ENCODE measurements at places on chromosomes 16 and 17.

- H3K27me3 ChIP-seq, result no peaks in the 10 kb centered on the region
- peak overlapping the region; percentile 84 for H3K27ac ChIP-seq
- no peaks in the 10 kb centered on the region for H3K36me3 ChIP-seq
- no peak for DNase-seq
These were observed 632 bp downstream of the CYBC1 start for GRCh38 chr17:82449883-82450356.

- H3K27me3 ChIP-seq, result no peaks in the 10 kb centered on the region
- no peaks in the 10 kb centered on the region for H3K36me3 ChIP-seq
- H3K4me3 ChIP-seq, result no peak overlapping the region
- no peak for DNase-seq
- H3K27ac ChIP-seq, result no peak overlapping the region
- H3K4me1 ChIP-seq, result no peaks in the 10 kb centered on the region
These were observed 20.4 kb downstream of the ADGRG5 start for GRCh38 chr16:57562669-57563486.

GRCh38 chr16:796296-797119 lies 4.0 kb downstream of the GNG13 start:
- H3K4me3 ChIP-seq, result no peak overlapping the region
- H3K27ac ChIP-seq, result no peak overlapping the region
- DNase-seq, result no peak

DNA sequence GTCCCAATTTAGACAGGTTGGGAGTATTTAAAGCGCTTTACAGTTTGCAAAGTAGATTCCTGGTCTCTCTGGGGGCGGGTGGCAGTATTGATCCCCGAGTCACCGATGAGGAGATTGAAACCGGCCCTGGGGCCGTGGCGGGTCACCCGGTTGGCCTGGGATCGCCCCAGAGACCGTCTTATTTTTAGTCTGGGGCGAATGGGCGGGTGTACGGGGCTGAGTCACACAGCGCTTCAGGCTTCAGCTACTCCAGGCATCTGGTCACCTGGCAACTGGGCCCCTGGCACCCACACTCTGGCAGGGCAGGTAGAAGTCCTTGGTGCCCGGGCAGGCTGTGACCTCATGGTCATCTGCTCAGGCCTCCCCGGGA lies 669 bp downstream of the MIEF2 start:
- peaks cover 11% of the 10 kb centered on the region for H3K36me3 ChIP-seq
- H3K27ac ChIP-seq, result peak overlapping the region; percentile 95
- H3K27me3 ChIP-seq, result no peaks in the 10 kb centered on the region

- peak; percentile 54 for DNase-seq
- H3K36me3 ChIP-seq, result peaks cover 8% of the 10 kb centered on the region
- no peaks in the 10 kb centered on the region for H3K27me3 ChIP-seq
- H3K4me1 ChIP-seq, result peaks cover 7% of the 10 kb centered on the region
- H3K4me3 ChIP-seq, result no peak overlapping the region
These were observed 19.6 kb downstream of the COG7 start for GRCh38 chr16:23433261-23433920.

DNA sequence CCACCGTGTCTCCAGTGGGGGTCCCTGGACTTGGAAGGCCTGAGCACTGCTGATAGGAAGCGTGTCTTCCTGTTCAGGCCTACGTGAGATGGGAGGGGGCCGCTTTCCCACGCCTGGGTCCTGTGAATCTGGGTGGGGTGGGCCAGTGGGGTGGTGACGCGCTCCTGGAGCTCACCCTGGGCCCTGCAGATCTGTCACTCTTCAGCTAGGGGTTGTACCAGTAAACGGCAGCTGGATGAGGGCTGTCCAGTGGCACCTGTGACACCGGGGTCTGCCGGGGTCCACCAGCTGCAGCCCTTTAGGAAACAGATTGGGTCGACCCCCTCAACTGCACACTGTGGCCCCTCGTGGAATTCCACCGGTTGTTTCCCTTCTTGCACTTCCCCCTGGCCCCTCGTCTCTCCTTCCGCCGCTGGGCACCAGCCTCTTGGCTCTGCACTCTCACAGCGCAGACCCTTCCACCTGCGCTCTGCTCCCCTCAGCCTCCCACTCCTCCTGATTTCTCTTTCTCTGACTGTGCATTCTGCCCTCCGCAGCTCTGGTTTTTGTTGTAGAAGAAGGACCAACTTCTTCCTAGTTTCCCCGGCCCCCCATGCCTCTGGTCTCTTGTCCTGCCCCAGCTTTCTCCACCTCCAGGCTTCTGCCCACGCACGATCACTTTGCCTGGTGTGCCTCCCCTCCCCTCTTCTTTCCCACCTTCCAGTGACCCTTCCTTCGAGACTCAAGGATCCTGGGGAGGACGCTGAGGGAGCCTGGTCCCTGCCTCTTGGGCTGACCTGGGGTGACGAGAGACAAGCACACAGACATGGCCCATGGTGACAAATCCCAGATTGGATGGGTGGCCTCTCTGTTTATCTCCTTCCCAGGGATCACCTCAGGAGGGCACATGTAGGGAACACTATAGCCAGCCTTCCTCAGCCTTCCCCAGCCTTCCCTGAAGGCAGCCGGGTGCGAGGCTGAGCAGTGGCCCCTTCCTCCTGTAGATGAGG lies 4.8 kb downstream of the MRC2 start:
- no peaks in the 10 kb centered on the region for H3K27me3 ChIP-seq
- no peaks in the 10 kb centered on the region for H3K36me3 ChIP-seq
- DNase-seq, result no peak
- no peaks in the 10 kb centered on the region for H3K4me1 ChIP-seq
- no peak overlapping the region for H3K27ac ChIP-seq

DNA sequence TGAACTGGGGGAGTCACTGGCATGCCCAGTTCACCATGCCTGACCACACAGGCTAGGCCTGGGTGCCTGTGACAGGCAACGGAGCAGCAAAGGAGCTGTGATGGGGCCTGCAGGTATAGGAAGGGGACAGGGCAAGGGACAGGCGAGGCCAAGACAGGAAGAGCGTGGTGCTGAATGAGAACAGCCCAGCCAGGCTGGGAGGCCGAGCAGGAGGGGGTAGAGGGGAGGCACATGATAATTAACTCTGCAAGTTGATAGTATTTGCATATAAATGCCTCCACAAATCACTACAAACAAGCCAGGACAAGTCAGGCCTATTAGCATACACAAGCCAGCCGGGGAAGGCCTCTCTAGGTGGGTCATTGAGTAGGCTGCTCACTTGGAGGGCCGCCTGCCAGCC lies 7.8 kb downstream of the ZFHX3 start:
- peaks cover 27% of the 10 kb centered on the region for H3K4me1 ChIP-seq
- no peaks in the 10 kb centered on the region for H3K27me3 ChIP-seq
- DNase-seq, result no peak
- no peak overlapping the region for H3K4me3 ChIP-seq

GRCh38 chr17:66192378-66192687 lies 400 bp upstream of the CEP112 start:
- peak overlapping the region; percentile 67 for H3K4me3 ChIP-seq
- H3K4me1 ChIP-seq, result peaks cover 6% of the 10 kb centered on the region
- H3K27ac ChIP-seq, result peak overlapping the region; percentile 77
- no peak for DNase-seq
- no peaks in the 10 kb centered on the region for H3K36me3 ChIP-seq
- H3K27me3 ChIP-seq, result no peaks in the 10 kb centered on the region

GRCh38 chr17:59963738-59964481 lies 630 bp downstream of the RNFT1 start:
- H3K4me1 ChIP-seq, result no peaks in the 10 kb centered on the region
- no peaks in the 10 kb centered on the region for H3K36me3 ChIP-seq
- peak overlapping the region; percentile 85 for H3K4me3 ChIP-seq
- H3K27me3 ChIP-seq, result no peaks in the 10 kb centered on the region

DNA sequence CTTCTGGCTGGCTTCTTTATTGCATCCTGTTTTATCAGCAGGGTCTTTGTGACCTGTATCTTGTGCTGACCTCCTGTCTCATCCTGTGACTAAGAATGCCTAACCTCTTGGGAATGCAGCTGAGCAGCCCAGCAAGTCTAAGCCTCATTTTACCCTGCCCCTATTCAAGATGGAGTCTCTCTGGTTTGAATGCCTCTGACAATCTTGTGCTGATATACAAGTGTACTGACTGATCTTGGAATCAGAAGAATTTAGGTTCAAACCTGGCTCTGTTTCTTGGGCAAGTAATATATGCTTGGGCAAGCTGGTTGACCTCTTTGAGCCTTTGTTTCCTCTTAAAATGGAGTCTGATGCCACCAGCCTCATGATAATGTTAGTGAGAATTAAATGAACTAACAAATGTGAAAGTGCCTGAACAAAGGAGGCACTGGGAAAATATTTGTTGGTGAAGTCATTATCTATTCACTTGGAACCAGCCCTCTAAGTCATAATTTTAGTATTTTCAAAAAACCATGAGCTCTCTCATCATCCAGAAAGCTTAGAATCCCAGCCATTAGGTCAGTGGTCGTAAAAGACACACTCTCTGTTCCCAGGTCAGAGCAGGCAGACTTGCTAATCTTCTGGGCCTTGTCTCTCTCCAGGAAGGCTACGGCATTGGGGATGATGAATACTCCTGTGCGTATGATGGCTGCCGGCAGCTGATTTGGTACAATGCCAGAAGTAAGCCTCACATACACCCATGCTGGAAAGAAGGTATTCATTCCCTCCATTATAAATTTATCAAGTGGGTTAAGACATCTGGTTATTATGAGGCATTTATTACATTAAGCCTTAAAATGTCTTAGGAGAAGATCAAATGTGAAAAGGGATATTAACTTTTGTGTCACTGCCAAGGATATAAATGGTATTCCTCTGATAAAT lies 18.1 kb upstream of the ARL2BP start:
- H3K27ac ChIP-seq, result no peak overlapping the region
- peaks cover 1% of the 10 kb centered on the region for H3K36me3 ChIP-seq
- DNase-seq, result no peak
- no peaks in the 10 kb centered on the region for H3K4me1 ChIP-seq
- no peak overlapping the region for H3K4me3 ChIP-seq

GRCh38 chr17:34314279-34314678 lies 5.0 kb upstream of the CCL8 start:
- DNase-seq, result no peak
- no peaks in the 10 kb centered on the region for H3K4me1 ChIP-seq
- no peaks in the 10 kb centered on the region for H3K36me3 ChIP-seq
- H3K27ac ChIP-seq, result no peak overlapping the region
- no peak overlapping the region for H3K4me3 ChIP-seq

DNA sequence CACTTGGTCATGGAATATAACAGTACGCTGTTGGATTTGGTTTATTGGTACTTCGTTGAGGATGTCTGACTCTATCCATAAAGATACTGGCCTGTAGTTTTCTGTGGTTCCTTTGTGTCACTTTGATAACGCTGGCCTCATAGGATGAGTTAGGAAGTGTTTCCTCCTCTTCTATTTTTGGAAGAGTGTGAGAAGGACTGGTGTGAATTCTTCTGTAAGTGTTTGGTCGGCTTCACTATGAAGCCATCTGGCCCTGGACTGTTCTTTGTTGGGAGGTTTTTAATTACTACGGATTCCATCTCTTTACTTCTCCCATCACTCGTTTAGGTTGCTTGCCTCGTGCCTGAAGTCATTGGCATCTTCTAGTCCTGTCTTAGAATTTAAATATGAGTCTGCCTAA lies 117.3 kb downstream of the OR1D5 start:
- H3K4me3 ChIP-seq, result no peak overlapping the region
- no peaks in the 10 kb centered on the region for H3K27me3 ChIP-seq
- no peaks in the 10 kb centered on the region for H3K4me1 ChIP-seq
- no peak overlapping the region for H3K27ac ChIP-seq

- peak overlapping the region; percentile 37 for H3K27ac ChIP-seq
- no peaks in the 10 kb centered on the region for H3K4me1 ChIP-seq
- H3K4me3 ChIP-seq, result no peak overlapping the region
- H3K27me3 ChIP-seq, result no peaks in the 10 kb centered on the region
These were observed 128.7 kb downstream of the PRKCA start for GRCh38 chr17:66430846-66431795.

DNA sequence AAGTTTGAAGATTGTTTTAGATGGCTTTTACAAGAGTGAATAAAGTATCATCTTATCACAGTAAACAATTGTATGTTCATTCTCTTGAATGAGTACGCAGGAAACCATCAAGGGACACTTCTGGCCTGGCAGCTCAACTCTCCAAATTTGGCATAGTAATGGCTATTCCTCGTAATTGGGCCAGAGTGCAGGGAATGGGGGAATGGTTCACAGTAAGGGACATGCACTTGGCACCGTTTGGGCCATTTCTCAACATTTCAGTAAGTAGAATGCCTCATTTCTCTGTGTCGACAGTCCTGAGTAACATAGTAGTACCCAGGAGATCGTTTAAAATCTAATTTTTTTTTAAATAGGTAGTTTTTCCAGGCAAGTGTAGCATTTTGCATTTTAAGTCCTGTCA lies 309.6 kb downstream of the KCNJ2 start:
- H3K27ac ChIP-seq, result no peak overlapping the region
- DNase-seq, result no peak
- H3K36me3 ChIP-seq, result no peaks in the 10 kb centered on the region
- H3K4me1 ChIP-seq, result no peaks in the 10 kb centered on the region
- H3K27me3 ChIP-seq, result no peaks in the 10 kb centered on the region

- H3K27me3 ChIP-seq, result no peaks in the 10 kb centered on the region
- H3K36me3 ChIP-seq, result no peaks in the 10 kb centered on the region
- no peak overlapping the region for H3K27ac ChIP-seq
- DNase-seq, result no peak
- H3K4me1 ChIP-seq, result no peaks in the 10 kb centered on the region
These were observed 299.3 kb upstream of the SOX9 start for GRCh38 chr17:71821511-71821910.

DNA sequence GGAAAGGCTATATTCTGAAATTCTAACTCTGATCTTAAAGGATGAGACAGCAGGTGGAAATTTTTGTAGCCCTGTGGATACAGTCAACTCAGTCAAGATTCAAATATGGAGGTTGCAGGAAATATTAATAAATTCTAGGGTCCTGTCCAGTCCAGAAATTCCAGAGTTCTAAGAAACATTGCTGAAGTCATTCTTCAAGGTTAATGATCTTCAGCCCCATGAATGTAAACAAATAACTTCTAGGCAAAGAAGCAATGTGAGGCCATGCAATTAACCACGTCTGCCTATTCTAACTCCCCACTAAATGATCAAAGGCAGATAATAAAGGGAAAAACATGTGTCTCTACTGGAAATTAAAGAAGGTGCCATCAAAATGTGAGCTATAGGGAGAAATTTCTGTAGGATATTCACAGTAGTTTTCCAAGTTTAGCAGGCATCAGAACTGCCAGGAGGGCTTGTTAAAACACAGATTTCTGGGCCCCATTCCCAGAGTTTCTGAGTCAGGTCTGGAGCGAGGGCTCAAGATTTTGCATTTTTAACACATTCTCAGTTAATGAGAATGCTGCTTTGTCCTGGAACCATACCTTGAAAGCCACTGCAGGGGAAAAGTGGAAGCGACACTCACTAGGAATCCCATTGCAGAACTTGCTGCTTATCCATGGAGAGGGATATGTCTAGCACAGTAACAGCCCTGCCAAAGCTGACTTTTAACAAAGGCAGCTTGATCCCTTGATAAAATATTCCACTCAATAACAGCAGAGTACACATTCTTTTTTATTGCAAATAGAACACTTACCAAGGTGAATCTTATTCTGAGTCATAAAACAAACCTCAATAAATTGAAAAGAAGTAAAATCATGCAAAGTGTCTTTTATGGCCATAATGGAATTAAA lies 61.8 kb downstream of the DNAH3 start:
- H3K27me3 ChIP-seq, result no peaks in the 10 kb centered on the region
- DNase-seq, result no peak
- H3K27ac ChIP-seq, result no peak overlapping the region
- H3K4me1 ChIP-seq, result no peaks in the 10 kb centered on the region
